Stimulated activated CD8-positive, alpha-beta memory T cell treated with anti-CD3 and anti-CD28 coated beads, Interleukin-15, amount 100 ng/mL, for 24 hours (primary cell): ENCODE measurements at places on chromosomes 12 and 14.

- DNase-seq = no peak
These were observed 60.6 kb upstream of the TMCC3 start for GRCh38 chr12:94710933-94711332.

DNA sequence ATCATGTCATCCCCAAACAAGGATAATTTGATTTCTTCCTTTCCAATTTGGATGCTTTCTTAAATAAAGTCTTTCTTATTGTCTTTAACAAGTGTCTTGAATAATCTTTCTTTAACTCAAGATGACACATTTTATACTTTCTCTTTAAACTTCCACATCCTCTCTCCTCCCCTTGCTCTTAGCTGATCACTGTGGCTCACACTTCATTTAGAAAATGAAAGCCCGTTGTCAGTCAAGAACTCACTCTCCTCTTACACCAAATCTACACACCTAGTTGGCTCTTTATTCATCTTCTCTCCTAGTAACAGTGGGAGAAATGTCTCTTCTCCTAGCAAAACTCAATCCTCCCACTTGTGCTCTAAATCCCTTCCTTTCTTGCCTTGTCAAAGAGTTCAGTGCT lies 10.4 kb upstream of the RMST start:
- no peak for DNase-seq

GRCh38 chr12:109099431-109100020 lies 2.1 kb downstream of the UNG start:
- DNase-seq = no peak

- no peak for DNase-seq
These were observed 44.5 kb downstream of the TECPR2 start for GRCh38 chr14:102407258-102407657.

DNA sequence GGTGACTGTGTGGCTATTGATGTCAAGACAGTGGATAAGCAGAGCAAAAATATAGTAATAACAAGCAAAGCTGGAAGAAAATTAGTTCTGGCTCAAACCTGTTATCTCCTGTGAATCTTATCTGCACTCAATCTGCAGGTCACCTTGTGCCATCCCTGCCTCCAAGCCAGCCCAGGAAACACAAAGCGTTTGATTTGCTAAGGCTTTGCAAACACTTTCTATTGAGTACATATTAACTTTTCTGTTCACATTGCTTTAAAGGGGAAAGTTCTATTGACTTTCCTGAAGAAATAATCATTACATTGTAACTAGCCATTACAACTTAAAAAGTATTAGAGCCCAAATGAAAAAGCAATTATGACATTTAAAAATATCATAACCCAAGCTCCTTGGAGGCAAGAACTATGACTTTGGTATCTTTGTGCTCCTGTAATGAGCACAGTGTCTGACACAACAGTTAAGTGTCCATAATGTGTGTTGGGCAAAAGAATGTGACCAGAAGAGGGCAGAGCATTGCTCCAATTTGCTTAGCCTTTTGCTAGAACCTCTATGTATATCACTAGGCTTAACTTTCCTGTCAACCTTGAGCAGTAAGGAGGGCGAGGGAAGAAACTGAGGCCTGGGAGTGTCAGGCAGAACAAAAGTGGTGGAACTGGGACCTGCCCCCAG lies 24.7 kb downstream of the SERPINA3 start:
- no peak for DNase-seq

DNA sequence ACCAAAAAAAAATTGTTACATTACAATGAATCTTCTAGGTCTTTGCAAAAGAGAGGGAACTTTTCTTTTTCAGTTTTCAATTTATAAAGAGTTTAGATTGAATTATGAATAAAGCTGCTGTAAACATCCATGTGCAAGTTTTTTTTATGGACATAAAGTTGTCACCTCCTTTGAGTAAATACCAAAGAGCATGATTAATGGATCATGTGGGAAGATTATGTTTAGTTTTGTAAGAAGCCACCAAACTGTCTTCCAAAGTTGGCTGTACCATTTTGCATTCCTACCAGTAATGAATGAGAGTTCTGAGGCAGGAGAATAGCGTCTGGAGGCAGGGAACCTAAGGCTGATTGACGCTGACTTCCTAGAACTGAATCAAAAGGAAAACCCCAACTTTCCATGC lies 30.2 kb downstream of the LEMD3 start:
- no peak for DNase-seq

GRCh38 chr12:68624933-68625332 lies 14.2 kb downstream of the RAP1B start:
- DNase-seq = no peak

DNA sequence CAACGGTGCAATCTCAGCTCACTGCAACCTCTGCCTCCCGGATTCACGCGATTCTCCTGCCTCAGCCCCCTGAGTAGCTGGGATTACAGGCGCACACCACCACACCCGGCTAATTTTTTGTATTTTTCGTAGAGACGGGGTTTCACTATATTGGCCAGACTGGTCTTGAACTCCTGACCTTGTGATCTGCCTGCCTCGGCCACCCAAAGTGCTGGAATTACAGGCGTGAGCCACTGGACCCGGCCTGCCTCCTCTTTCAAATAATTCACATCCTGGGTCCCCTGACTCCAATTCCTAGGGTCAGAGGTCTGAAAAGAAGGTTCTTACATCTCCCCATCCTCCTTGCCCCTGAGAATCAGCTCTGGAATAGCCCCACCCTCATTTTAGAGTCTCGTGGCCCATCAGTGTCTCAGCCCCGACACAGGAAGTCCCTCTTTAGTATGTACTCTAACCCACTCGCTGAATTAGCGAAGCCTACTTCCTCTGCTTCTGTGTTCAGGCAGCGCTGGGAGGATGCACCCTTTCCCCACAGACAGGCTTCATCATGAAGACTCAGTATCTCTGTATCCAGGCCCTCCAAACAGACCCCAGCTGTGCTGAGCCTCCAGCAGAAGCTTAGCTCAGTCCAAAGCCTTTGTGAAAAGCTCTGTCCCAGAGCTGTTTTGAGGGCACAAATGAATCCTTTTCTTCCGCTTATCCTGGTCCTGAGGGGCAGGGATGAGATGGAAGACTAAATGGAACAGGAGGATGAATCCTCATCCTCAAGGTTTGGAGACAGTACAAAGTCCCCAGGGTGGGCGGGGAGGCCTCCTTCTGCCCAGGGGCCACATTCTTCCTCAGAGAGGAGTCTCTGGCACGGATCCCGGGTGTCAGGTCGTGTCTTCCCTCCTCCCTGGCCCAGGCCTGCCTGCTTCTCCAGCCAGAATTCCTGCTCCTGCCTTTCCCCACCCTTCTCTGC lies 3.5 kb downstream of the LPAR5 start:
- no peak for DNase-seq

DNA sequence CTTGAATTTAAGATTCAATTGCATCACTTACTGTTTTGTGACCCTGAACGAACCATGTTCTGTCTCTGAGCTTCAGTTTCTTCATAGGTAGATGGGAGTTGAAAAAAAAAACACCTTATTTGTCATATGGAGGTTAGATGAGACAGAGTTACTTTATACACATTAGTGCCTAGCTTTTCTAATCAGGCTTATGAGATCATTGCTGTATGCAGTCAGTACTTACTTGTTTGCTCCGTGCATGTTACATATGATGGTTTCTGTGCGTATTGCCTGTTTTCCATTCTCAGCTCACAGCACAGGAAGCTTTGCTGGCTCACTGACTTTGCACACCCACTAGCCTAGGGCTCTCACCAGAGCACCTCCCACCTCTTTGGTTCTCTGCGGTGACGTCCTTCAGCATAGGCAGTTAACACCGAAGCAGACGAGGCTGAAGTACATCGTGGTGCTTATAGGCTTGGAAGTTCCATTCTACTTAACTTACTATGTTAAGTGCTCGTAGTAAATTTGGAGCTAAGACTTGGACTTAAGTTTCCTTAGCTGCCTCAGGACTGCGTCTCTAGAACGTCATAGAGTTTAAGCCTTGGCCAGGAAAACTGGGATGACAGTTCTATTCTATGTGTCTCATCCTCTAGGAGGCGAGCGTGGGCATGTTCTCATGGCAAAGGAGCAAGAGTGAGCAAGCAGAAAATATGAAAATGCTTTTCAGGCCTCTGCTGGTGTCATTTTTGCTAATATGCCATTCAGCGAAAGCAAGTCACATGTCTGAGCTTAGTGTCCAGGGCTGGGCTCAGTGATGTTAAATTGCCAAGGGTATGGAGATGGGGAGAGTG lies 57.3 kb downstream of the NRXN3 start:
- no peak for DNase-seq

GRCh38 chr12:77645966-77646598 lies 184.6 kb upstream of the NAV3 start:
- no peak for DNase-seq

DNA sequence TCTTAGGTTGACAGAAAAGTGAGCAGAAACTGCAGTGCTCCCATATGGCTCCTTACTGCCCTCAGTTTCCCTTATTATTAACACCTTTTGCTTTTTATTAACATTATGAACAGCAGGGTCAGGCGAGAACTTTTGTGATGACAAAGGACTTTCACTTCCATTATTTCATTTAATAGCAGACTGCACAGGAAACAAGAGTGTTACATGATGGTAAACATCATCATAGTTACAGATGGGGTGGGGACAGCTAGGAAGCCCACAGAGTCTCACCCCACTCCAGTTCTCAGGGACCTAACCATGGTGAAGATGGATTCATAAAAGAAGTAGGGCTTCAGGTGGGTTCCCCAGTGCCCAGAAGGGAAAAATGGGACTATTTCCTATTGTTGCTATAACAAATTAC lies 110.1 kb upstream of the PELI2 start:
- no peak for DNase-seq

DNA sequence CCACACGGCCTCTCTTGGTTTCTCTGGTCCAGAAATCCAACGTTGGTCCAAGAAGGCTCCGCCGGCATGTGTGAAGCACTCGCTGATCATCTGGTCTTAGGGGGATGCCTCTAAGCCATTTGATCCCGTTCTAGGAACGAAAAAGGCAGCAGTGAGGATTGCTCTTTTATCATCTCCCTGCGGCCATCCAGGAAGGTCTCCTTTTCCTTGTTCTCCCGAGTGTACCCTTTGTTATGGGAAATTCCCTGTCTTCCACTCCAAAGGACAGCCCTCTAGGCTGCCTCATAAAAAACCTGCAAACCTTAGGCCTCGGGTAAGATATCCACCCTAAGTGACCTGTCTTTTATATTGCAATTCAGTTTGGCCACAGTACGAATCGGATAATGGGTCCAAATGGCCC lies 85.8 kb downstream of the TMTC3 start:
- no peak for DNase-seq

DNA sequence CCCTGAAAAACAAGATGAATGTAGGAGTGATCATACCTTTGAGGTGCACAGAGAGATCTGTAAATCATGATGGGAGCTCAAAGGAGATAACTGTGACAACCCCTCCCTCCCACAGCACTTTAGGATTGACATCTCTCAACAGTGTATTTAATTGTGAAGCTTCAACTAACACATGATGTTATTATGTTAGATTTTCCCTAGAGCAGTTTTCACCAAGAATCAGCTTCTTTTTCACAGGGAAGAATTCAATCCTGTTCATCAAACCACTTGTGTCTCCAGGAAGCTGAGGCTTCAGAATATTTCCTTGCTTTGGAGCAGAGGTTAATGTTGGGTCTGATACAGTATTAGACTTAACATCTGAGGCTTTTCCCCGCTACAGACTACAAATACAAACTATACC lies 11.8 kb downstream of the RPS6KA5 start:
- DNase-seq = no peak

- no peak for DNase-seq
These were observed 101.5 kb downstream of the BMP4 start for GRCh38 chr14:53855127-53855526.

DNA sequence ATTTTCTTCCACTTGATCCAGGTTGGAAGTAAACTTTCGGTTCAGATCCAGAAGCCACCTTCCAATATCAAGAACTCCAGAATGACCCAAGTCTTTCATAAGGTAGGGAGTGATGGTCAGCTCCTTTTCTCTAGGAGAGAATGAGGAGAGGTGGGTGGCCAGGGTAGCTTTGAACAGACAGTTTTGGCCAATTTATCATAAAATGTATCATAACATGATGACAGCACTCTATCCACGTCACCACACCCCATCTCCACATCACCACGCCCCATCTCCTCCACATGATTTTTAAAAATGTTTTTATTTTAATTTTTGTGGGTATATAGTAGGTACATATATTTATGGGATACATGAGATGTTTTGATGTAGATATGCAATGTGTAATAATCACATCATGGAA lies 26.9 kb downstream of the DYRK4 start:
- DNase-seq = no peak

DNA sequence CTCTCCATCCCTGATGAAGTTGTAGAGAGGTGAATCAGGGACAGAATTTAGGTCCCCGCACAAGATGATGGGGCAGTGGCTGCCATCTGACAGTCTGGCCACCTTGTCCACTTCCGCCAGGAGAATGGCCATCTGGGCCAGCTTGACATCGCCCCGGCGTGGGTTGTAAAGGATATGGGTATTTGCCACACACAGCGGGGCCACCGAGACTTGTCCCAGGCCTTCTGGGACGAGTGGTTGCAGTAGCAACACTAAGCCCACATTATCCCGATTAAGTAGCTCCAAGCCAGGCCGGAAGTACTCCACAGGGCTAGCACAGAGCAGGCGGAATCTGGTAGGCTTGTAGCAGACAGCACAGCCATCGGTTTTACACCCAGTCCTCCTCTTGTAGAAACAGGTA lies 6.2 kb downstream of the ANGEL1 start:
- DNase-seq = no peak
